ENCODE measurements at places on chromosomes 7 and 10.

GRCh38 chr7:98753989-98754479, 115.8 kb downstream of the TMEM130 start:
- peak; percentile 18 for DNase-seq

- no peak for DNase-seq
Measured at GRCh38 chr7:130961128-130961601, 227.2 kb upstream of the KLF14 start.

DNA sequence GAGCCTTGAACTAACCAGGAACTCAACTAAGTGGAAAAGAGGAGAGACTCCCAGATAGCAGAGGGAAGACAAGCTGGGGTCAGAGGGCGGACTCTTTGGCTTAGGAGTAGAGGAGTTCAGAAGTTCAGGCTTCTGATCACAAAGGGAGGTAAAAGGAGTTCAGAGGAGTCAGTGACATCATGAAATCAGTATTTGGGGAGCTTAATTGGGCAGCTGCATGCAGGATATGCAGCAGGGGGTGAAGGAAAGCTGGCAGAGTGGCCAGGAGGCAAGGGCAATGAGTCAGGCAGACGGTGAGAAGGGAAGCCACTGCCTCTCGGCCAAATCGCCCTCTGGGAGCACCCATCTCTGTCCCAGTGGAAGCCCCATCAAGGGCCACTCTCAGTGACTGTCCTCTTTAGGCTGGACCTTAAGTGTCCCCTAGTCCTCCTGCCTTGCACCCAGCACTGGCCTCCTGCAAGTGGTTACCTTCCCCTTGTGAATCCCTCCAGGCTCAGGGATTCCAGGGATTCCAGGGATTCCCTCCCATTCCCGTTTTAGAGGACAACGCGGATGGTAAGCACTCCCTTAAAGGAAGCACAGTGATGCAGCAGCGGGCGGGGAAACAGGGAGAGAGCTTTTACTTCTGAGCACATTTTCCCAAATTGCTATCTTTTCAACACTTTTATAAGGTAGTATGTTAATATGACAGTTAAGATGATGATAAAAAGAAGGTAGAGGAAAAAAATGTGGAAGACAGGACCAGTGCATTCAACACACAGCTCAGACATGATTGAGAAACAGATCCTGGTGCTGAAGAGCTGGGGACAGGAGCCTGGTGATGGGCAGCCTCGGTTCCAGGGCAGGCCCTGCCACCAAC, 72.6 kb downstream of the KCNMA1 start:
- no peak for DNase-seq

DNA sequence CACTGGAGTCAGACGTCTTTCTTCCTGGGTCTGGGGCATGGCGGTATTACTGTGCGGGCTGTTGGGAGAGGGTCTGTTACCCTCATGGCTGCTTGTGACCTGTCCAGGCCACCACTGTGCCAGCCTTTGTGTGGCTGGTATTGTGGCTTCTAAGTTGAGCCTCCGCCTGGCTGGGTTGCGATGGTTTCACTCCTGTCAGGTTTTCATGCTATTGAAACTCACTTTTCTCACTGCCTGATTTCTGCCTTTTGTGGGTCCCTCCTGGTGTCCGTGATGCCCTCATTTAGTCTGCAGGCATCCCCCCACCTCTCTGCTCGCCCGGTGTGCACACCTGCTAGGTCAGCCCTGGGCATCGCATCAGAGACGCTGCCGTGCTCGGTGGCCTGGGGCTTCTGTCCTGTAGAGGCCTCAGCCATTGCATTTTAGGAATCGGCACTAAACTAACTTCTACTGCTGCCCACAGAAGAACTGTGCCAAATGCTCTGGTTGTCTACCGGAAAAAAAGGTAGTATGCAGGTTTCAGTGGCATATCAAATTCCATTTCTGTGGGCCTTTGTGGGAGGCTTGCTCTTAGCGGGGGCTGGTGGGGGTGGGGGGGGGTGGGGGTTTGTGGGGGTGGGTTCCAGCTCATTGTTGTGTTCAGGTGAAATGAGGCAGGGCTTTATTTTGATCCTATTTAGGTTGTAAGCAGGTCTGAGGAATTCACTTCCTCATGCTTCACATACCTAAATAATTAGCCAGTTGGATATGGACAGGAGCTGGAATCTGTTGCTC, 64.3 kb downstream of the MGMT start:
- no peak for DNase-seq

GRCh38 chr10:97515271-97515978, 16.7 kb downstream of the UBTD1 start:
- no peak for DNase-seq

DNA sequence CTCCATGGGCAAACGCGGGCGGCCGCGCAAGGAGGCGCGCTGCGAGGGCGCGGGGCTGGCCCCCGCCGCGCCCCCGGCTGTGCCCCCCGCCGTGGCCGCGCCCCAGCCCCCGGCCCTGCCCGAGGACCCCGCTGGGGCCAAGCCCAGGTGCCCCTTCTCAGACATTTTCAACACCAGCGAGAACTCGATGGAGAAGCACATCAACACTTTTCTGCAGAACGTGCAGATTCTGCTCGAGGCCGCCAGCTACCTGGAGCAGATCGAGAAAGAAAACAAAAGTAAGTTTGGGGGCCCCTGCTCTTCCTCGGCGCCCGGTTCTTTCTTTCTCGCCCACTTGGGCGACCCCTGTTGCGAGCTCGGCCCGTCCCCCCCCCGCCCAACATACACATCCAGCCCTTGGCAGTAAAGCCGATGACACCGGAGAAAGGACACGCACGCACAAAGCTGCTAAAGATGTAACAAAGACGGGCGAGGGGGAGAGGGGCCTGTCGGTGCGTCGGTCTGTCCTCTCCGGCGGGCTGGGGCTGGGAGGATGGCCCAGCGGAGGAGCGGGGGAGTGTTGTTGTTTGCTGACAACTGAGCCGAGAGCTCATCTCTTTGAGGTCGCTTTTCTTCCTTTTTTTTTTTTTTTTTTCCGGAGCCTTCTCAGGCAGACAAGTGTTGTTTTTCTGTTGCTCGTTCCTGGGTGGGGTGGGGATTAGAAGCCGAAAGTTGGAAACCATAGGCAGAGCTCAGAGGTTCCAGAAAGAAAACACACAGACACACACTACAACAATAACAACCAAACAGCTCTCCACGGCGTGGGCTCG, 604 bp downstream of the MXI1 start:
- DNase-seq: no peak

DNA sequence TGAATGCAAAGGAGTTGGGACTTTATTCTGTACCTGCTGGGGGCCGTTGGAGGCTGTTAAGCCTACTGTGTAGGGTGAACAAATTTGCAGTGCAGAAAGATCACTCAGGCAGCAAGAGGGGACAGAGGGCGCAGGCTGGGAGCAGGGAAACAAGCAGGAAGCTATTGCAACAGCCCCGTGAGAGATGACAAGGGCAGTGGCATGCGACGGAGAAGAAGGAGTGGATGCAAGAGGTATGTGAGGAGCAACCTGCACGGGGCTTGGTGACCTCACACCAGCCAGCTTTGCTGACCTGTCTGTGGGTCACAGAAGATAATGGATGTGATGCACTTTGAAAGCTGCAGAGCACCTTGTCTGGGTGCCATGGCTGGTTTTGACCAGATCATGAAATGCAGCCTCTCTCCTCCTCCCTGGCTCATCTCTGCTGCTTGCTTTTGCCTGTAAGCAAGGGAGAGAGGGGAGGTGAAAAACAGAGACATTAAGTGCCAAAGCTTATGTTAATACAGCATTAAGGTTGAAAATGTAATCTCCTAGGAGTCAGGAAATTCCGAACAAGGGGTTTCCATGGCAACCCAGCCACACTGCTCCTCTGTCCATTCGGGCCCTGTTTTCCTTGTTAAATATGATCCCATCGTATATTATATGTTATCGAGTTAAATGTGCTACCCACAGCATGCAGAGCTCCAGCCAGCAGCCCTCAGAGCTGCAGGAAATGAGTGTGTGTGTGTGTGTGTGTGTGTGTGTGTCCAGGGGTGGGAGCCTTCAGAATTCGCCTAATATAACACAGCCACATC, 314.3 kb upstream of the ZMIZ1 start:
- no peak for DNase-seq

- no peak for DNase-seq
Measured at GRCh38 chr7:102284891-102285539, 1.7 kb upstream of the SH2B2 start.

DNA sequence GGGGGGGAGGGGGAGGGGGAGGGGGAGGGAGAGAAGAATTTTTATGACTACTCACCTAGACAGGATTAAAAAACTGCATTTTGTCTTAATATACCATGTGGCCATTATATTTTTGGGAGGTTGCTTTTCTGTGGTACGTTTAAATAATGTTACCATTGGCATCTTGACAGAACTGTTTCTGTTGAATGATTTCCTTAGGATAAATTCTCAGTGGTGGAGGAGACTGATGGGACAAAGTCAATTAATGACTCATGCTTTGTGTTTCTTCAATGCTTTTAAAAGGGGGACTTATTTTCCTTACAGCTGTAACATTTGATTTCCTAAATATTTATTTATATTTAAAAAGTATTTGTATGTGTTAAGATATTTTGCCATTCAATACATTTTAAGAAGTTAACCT, 13.7 kb downstream of the AGR2 start:
- DNase-seq: no peak

DNA sequence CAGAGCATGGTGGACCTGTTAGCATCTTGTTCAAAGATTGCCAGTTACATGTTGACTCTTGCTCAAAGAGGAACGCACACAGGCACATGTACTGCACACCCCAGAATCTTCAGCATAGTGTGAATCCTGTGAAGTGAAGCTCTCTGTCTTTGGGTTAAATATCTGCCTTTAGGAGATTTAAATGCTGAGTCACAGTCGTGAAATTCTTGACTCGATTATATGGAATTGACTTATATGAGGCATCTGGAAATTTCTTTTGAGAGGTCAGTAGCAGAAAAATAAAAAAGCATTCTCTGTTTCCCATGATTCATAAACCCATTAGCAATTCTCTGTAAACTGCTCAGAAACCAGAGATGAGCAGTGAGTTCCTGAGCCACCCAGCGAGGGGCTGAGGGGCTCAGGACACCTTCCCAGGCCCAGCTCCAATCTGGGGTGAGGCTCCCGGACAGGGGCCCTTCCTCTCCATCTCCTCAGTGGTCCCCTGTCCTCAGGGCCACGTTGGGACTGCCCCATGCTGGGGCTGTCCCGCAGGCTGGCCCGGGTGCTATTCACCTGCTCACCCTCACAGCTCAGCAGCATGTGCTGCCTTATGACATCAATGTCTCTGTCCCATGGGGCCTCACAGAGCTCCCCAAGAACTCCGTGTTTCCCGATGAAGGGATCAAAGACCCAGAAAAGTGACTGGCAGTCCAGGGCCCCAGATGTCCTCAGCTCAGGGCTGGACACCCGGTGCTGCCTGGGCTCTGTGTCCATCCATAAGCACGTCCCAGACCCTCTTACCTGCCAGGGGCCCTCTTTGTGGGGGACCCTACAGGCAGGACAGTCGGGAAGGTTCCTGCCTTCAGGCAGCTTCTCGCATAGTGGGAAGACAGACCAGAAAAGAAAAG, 50.0 kb upstream of the INSIG1 start:
- no peak for DNase-seq

DNA sequence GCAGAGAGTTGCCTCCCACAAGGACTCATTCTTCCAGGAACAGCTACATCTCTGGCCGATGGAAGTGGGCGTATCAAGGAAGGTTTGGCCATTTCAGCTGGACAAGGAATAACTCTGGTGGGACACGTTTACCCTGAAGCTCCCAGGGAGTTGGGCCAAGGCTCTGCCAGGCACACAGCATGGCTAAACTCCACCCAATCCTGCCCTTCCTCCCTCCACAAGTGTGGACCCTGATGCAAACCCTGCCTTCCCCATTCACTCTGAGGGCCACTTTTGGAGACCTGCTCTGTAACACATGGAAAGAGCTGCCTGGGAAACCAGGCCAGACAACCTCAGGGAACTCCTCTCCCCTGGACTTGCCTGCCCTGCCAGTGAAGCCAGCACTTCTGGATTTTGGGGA, 407.8 kb upstream of the FOXK1 start:
- no peak for DNase-seq

DNA sequence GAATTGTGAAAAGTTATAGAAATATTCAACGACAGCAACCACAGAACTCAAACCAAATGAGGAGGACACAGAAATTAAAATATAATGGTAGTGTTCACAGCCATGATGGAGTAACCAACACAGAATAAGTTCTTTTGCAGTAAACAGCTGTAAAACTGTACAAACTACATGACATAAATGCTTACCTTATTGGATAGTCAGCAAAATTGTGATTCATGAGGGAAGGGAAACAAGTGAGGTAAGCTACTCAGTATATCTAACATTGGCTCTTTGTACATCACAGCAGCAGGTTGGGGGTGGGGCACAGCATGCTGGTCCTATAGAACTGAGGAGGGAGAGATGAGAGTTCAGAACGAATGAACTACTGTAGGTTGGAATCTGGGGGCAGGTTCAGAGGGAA, 86.4 kb downstream of the CDC14C start:
- DNase-seq: no peak

DNA sequence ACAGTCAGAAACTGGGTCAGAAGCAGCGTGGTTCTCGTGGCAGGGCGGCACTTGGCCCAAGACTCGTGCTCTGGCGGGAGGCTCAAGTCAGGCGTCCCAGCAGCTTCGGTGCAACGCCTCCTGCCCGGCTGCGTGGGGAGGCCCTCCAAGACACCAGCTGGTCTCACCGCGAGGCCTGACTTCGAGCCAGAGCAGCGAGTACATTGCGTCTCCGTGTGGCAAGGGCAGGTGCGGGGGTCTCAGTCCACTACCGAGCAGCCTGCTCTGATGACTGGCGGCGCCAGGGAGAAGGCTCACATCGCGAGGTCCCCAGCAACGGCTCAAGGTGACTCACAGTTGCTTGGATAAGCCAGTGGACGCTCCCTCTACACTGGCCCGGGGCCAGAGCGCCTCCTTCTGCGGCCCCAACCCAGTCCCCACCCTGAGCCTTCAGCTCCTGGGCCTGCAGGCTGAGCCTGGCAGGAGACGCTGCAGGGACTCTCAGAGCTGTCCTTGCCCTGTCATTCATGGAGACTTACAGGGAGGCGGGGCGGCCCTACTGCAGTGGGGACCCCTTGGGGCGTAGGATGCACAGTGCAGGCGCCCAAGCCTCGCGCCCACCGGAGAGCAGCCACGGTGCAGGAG, 41.9 kb upstream of the PRKAR1B start:
- DNase-seq: no peak

GRCh38 chr10:35208536-35208935, 81.9 kb downstream of the CREM start:
- DNase-seq: no peak

DNA sequence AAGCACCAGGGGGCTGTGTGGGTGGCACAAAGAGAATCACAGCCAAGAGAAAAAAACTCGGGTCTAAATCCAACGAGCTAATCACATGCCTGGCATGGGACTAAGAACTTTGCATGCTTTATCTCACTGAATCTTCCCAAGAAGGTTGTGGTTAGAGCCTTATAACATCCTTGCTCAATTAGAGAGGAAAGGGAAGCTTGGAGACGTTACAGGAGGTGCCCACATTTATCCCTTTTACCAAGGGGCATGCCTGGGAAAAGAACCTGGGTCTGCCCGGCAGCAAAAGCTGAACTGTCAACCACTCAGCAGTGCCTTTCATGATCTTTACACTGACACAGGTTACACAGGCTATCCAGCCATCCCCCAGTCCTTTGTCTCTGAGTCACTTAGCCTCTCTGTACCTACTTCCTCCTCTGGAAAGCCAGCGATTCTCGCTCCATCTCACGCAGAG, 190.1 kb downstream of the PRPF18 start:
- no peak for DNase-seq
